Tibial nerve (tissue), 4 donors: ENCODE measurements at places on chromosomes 1 and 21. TPM values are rescaled to one million over a fixed set of nuclear protein-coding genes. Genes with fewer than 3 reads are reported as not detected.
A peak's percentile ranks its signal among the peaks of the same experiment; 100 is the strongest.

- H3K36me3 ChIP-seq = no peaks in the 10 kb centered on the region
- peak overlapping the region; percentile 95 for H3K4me3 ChIP-seq
- no peak for DNase-seq
- no peaks in the 10 kb centered on the region for H3K27me3 ChIP-seq
Measured at GRCh38 chr1:86705665-86705985, 1.2 kb downstream of the SH3GLB1 start.

- H3K36me3 ChIP-seq = no peaks in the 10 kb centered on the region
- DNase-seq = no peak
- no peak overlapping the region for H3K27ac ChIP-seq
- no peak overlapping the region for H3K4me3 ChIP-seq
- H3K27me3 ChIP-seq = no peaks in the 10 kb centered on the region
Measured at GRCh38 chr21:9767592-9768375, 753.6 kb upstream of the TPTE start.

DNA sequence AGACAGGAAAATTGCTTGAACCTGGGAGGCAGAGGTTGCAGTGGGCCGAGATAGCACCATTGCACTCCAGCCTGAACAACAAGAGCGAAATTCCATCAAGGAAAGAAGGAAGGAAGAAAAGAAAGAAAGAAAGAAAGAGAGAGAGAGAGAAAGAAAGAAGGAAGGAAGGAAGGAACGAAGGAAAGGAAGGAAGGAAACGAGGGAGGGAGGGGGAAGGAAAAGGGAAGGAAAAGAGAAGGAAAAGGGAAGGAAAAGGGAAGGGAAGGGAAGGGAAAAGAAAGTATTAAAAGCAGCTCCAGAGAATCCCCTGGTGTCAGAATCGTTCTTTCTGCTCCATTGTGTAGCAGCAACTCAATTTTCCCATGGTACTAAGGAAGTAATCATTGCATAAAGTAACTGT lies 19.2 kb upstream of the ZSWIM5 start:
- no peak for DNase-seq
- H3K27me3 ChIP-seq = no peaks in the 10 kb centered on the region
- no peaks in the 10 kb centered on the region for H3K4me1 ChIP-seq
- no peaks in the 10 kb centered on the region for H3K36me3 ChIP-seq

GRCh38 chr21:46059195-46059594 lies 38.7 kb upstream of the COL6A2 start:
- H3K4me1 ChIP-seq = no peaks in the 10 kb centered on the region
- no peak for DNase-seq
- H3K27me3 ChIP-seq = no peaks in the 10 kb centered on the region
- no peaks in the 10 kb centered on the region for H3K36me3 ChIP-seq
- peak overlapping the region; percentile 87 for H3K27ac ChIP-seq
- H3K4me3 ChIP-seq = no peak overlapping the region

DNA sequence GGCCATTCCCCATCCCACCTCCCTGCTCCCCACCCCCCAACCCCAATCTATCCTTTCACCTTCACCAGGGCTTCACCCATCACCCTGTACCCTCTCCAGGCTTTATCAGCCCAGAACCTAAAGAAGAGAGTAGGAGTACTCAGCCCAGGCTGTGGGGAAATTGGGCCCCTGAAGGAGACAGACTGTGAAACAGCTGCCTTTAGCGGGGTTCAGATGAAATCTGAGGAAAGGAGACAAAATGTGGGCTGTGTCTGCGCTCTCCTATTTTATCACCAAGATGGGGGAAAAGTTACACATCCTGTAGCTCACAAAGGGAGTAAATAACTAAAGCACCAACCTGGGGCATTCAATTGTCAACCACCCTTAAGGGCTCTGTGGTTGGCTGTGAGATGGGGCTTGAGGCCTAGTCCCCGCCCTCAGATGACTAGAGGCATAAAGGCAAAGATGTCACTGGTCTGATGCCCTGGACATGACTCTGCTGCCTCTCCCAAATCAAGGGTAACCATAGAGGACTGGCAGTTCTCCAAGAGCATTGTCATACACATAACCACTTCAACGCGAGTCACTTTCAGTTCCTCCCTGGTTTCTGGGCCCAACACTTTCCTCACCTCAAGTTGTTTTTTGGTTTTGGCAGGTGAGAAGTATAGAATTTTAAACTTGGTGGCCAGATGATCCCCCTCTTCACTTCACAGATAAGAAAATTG lies 30.0 kb downstream of the SLC27A3 start:
- no peaks in the 10 kb centered on the region for H3K27me3 ChIP-seq
- H3K4me1 ChIP-seq = no peaks in the 10 kb centered on the region
- H3K36me3 ChIP-seq = no peaks in the 10 kb centered on the region
- peak overlapping the region; percentile 31 for H3K27ac ChIP-seq
- H3K4me3 ChIP-seq = no peak overlapping the region

DNA sequence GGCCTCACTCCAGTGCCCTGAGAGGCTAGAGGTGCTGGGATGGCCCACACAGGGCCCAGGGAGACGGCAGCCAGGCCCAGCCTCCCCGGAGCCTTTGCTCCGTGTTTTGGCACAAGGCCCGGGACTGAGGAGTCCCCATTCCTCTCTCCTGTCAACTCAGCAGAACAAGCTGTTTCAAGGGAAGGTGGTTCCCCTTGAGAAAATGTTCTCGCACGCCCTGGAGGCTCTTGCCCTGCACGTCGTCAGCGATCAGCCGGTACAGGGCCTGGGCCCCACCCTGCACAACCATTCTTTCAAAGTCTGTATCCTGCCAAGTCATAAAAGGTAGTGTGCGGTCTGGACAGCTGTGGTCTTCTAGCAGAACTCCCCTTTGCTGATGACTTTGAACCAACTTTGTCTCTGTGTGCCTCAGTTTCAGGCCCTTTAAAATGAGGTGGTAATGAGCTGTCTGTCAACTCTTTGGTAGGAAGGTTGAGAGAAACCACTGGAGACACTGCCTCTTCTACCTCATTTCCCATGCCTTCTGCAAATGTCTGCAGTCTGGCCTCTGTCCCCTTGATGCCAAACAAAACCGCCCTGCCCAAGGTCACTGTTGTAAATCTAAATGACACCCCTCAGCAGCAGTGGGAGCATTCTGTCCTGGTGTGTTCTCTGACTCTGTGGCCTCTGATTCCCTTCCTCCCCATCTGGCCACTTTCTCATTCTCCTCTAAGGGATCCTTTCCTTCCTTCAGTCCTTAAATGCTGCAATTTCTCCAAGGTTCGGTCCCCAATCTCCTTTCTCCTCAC lies 138.6 kb upstream of the JUN start:
- no peak overlapping the region for H3K4me3 ChIP-seq
- H3K27me3 ChIP-seq = no peaks in the 10 kb centered on the region
- DNase-seq = no peak
- peak overlapping the region; percentile 1 for H3K27ac ChIP-seq
- H3K36me3 ChIP-seq = no peaks in the 10 kb centered on the region

- H3K27ac ChIP-seq = no peak overlapping the region
- no peaks in the 10 kb centered on the region for H3K27me3 ChIP-seq
- DNase-seq = no peak
- no peaks in the 10 kb centered on the region for H3K4me1 ChIP-seq
- H3K36me3 ChIP-seq = no peaks in the 10 kb centered on the region
Measured at GRCh38 chr1:46516200-46516950, 26.7 kb downstream of the DMBX1 start.

DNA sequence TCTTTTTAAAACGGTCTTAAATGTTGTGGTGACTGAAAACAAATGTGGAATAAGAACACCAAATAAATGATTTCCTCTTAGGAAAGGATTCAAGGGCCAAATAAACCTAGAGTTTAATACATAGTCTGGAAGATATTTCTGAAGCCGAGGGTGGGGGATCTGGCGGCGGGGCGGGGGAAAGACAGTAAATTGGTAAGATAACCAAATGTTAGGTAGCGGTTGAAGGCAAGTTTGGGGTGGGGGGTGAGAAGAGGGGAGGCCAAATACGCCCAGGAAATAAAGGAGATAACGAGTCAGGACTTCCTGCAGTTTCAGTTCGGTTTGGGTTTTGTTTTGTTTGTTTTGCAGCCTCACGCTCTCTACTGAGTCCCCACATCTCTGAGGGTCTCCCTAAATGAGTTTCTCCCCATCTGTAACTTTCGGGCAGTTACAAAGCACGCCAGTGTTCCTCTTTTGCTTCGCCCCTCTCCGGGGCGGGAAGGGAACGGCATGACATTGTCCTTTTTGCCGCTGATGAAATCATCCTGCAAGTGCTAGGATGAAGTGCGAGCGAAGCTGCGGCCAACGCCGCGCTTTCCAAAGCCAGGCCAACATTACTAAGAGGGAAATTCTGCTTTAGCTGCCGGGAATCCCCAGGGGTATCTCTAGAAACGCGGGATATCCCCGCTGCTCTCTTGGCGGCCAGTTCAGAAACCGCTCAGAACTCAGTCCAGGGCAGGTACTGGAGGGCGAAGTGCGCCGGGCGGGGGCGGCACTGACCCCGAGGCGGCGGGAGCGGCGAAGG lies 844 bp downstream of the NIBAN1 start:
- peak overlapping the region; percentile 72 for H3K4me3 ChIP-seq
- H3K36me3 ChIP-seq = no peaks in the 10 kb centered on the region
- peak; percentile 42 for DNase-seq
- no peaks in the 10 kb centered on the region for H3K27me3 ChIP-seq

DNA sequence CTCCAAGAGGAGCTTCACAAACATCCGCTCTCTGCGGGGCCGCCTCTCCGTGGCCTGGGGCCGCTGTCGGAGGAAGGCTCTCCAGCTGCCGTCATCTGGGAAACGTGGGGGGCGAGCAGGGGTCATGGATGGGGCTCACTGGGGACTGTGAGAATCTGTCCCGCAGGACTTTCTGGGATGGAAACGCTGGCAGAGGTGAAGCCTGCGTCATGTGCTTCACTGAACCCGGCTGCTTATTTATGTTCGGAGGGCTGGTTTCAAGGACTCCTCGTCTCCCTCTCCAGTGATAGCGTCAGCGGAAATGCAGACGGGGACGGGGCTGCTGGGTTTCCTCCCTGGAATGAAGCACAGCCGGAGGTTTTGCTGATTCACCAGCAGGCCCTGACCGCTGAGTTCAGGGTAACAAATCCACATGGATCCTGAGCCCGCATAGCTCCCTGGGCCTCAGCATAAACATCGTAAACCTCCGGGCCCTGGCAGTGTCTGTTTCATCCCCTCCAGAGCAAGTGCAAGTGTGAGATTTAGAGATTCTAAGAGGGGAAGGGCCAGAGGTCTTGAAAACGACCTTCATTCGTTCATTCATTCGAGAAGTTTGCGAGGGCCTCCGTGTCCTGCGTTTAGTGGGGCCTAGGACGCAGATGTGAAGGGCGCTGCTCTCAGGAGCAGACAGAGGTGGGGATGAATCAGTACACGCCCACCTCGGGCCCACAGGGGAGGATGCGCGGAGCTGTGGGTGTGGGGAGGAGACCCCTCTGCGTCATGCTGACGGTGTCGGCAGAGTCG lies 7.0 kb upstream of the POFUT2 start:
- no peak overlapping the region for H3K4me3 ChIP-seq
- H3K27ac ChIP-seq = peak overlapping the region; percentile 81
- H3K4me1 ChIP-seq = no peaks in the 10 kb centered on the region
- H3K27me3 ChIP-seq = no peaks in the 10 kb centered on the region
- no peaks in the 10 kb centered on the region for H3K36me3 ChIP-seq

DNA sequence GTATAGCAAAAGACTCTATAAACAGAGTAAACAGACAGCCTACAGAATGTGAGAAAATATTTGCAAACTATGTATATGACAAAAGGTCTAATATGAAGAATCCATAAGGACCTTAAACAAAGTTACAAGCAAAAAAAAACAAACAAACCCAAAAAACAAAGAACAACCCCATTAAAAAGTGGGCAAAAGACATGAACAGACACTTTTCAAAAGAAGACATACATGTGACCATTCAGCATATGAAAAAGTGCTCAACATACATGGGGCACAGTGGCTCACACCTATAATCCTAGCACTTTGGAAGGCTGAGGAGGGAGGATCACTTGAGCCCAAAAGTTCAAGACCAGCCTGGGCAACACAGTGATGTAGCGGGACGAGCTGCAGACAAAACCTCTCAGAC lies 17.9 kb upstream of the OR2B11 start:
- no peak overlapping the region for H3K27ac ChIP-seq
- H3K36me3 ChIP-seq = no peaks in the 10 kb centered on the region
- no peaks in the 10 kb centered on the region for H3K4me1 ChIP-seq
- no peaks in the 10 kb centered on the region for H3K27me3 ChIP-seq
- no peak overlapping the region for H3K4me3 ChIP-seq

DNA sequence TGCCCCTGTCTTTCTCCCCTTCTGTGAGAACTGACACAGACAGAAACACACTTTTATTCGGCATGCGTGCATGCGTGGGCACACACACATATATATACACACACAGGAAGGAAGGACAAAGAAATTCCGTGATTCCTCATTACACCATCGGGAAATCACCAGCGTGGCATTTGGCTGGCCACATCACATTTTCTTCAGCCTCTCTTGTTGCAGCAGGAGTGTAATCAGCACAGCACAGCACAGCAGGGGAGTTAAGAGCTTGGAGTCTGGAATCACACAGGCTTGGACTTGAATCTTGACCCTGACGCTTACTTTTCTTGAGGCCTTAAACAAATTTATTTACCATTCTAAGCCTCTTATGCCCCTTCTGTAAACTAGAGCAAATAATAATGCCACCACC lies 45.3 kb upstream of the EPHA8 start:
- H3K27ac ChIP-seq = no peak overlapping the region
- no peak overlapping the region for H3K4me3 ChIP-seq
- H3K36me3 ChIP-seq = peaks cover 39% of the 10 kb centered on the region
- H3K4me1 ChIP-seq = no peaks in the 10 kb centered on the region

DNA sequence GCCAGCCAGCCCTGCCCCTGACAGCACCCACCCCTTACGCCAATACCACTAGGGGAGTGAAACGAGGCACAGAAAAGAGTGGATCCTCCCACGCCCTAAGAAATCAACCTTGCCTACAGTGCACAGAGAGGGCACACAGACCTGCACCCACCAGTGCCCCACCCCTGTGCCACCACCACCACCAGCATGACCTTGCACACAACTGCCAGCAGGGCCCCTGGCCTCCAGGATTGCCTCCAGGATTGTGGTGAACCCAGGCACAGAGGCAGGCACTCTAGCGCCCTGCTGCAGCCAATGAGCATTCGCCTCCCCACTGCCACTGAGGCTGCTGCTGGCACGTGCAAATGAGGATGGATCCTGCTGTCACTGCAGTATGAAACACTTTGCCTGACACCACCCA lies 23.5 kb upstream of the SGIP1 start:
- DNase-seq = no peak
- no peak overlapping the region for H3K27ac ChIP-seq
- no peak overlapping the region for H3K4me3 ChIP-seq
- H3K4me1 ChIP-seq = no peaks in the 10 kb centered on the region

DNA sequence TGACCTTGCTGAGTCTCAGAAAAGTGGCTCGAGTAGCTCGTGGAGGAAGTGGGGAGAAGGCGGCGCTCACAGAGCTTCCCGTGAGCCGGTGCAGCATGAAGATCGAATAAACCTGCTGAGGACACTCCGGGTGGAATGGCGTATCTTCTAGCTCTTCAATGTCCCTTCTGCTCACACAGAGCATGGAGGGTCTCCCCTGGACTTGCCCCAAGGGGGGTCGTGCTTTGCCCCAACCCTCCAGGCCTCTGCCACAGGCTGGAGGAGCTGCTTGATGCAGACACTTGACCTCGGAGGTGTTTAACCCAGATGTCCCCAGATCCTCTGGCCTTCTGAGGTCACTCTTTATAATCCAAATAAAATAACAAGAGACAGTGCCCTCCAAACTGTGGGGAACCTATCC lies 2.2 kb upstream of the KRTAP10-12 start:
- H3K4me1 ChIP-seq = no peaks in the 10 kb centered on the region
- no peak overlapping the region for H3K27ac ChIP-seq
- DNase-seq = no peak

The FAM151A gene
- not detected for total RNA-seq

The FAAH gene
- 135 TPM for total RNA-seq

The MSH4 gene
- total RNA-seq = 0.44 TPM

The WDR4 gene
- total RNA-seq = 13.0 TPM

The SLAMF8 gene
- total RNA-seq = 2.2 TPM

The RUNX3 gene
- 1.0 TPM for total RNA-seq

The GLIS1 gene
- 0.59 TPM for total RNA-seq

The PERM1 gene
- total RNA-seq = 0.78 TPM

The TPTE gene
- not detected for total RNA-seq

The FAM3B gene
- not detected for total RNA-seq
